ENCODE measurements at places on chromosomes 3 and 15. TPM values are rescaled to one million over a fixed set of nuclear protein-coding genes. Genes with fewer than 3 reads are reported as not detected.

Gene TGFBR2
- total RNA-seq, result 17.8 TPM

Gene EXOSC7
- 49.2 TPM for total RNA-seq

Gene CA12
- 0.94 TPM for total RNA-seq

Gene SLC22A13
- 0.10 TPM for total RNA-seq

Gene PPP2R3A
- total RNA-seq, result 13.9 TPM

Gene DOCK3
- 0.08 TPM for total RNA-seq

Gene IFT80
- total RNA-seq, result 25.4 TPM

Gene LRRC28
- 19.4 TPM for total RNA-seq

Gene FNDC3B
- 57.2 TPM for total RNA-seq

Gene NMB
- total RNA-seq, result 4.4 TPM

Gene CASR
- not detected for total RNA-seq

Gene TOMM70
- total RNA-seq, result 120 TPM

Gene GPR27
- not detected for total RNA-seq

Gene DBR1
- 25.2 TPM for total RNA-seq

Gene TUBGCP5
- 16.8 TPM for total RNA-seq

Gene PLCH1
- 0.61 TPM for total RNA-seq

Gene NEK10
- 1.1 TPM for total RNA-seq

Gene CAND2
- 4.9 TPM for total RNA-seq

Gene IGSF10
- not detected for total RNA-seq

Gene NAA80
- total RNA-seq, result 3.2 TPM

Data from SJCRH30 (cell line).